Activated naive CD4-positive, alpha-beta T cell treated with anti-CD3 and anti-CD28 coated beads, Interleukin-2, amount 50 U/mL, for 16 hours (primary cell): ENCODE measurements at places on chromosomes 7 and 10.

- DNase-seq = no peak
These were observed 59.1 kb upstream of the PDCD4 start for GRCh38 chr10:110812583-110812982.

GRCh38 chr7:75658802-75659201, 79.9 kb downstream of the HIP1 start:
- no peak for DNase-seq

DNA sequence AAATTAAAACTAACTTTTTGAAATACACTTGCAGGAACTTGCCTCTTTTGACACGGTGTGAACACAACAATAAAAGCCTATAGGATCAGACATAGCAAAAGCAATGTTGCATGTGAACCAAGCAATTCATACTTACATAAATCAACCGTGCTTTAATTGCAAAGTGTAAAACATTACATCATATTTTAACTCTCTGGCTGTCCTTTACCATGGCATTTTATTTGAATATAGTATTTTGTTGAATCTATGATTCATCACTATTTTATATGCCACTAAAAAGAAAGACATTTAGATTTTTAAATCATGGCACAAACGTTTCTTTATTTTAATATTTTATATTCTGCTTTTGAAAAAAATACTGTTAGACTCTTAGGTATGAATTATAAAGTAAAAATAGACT, 757.0 kb upstream of the KCND2 start:
- DNase-seq = no peak

DNA sequence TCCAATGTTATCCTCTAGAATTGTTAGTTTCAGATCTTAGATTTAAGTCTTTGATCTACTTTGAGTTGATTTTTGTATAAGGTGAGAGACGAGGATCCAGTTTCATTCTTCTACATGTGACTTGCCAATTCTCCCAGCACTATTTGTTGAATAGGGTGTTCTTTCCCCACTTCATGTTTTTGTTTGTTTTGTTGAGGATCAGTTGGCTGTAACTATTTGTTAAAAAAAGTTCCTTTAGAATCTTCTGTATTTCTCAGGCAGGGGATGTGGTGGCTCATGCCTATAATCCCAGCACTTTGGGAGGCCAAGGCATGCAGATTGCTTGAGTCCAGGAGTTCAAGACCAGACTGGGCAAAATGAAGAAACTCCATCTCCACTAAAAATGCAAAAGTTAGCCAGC, 151.8 kb downstream of the JMJD1C start:
- no peak for DNase-seq

GRCh38 chr10:25024528-25024927, 8.1 kb downstream of the THNSL1 start:
- DNase-seq = no peak
